Activated CD4-positive, alpha-beta T cell treated with anti-CD3 and anti-CD28 coated beads for 4 hours (primary cell): ENCODE measurements at places on chromosomes 11 and 22.

GRCh38 chr11:74232311-74232950 is 61.3 kb downstream of the PPME1 start:
- DNase-seq, result no peak

- no peak for DNase-seq
Observed at GRCh38 chr11:27398400-27398770, 35.4 kb upstream of the CCDC34 start.

- no peak for DNase-seq
Observed at GRCh38 chr11:32698579-32698978, 95.9 kb downstream of the CCDC73 start.

DNA sequence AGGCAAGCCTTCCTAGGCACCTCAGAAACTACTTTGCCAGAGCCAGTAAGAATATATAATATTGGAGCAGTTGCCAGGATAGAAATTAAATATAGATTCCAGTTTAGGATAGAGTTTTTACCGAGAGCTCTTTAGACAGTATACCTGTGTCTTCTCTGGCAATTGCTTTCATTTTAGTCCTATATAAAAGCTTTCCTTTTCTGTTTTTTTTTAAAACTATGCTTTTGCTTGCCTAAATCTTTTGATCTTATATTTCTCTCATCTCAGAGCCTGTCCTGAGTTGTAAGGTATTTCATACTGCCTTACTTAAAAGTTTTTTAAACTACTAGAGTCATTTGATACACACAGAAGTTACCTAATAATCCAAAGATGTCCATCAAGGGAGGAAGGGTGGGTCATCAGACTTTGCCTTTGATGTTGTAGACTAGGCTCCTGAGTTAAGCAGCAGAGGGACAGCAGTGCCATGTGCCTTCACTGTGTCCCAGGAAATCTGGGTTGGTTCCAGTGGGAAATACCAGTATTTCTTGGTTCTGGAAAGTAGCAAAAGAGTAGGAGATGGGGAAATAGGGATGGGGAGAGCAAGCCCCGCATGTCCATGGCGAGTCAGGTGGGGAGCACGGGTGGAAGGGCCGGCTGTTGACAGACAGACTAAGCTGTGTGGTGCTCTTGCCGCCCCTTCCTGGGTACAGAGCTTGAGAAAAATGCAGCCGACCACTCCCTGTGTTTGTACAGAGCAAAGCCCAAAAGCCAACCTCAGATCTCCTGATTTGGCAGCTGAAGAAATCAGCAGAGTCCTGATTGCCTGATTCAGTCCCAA is 11.2 kb downstream of the MCAM start:
- no peak for DNase-seq

- DNase-seq, result no peak
Observed at GRCh38 chr22:39238101-39238466, 6.7 kb downstream of the PDGFB start.

DNA sequence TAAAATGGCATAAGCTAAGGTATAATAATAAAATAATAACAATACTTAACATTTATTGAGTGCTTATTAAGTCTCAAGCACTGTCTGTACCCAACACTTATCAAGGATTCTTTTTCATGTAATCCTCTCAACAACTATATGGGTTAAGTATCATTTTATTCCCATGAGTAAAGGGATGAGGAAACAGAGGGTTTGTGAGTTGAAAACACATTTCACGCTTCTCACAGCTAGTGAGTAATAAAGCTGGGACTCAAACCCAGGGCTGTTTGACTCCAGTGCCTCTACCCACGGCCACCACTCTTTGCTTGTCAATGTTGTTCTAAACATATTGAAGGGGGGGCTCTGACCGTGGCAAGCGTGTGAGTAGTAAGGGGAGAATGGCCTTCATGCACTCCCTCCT is 8.7 kb downstream of the CD3E start:
- DNase-seq, result no peak
